Effector memory CD4-positive, alpha-beta T cell (primary cell): ENCODE measurements at places on chromosomes 6 and 20.

- no peak for DNase-seq
- H3K27me3 ChIP-seq: no peaks in the 10 kb centered on the region
- no peak overlapping the region for H3K27ac ChIP-seq
Observed at GRCh38 chr6:44234101-44235025, 11.0 kb downstream of the SLC29A1 start.

- H3K4me3 ChIP-seq: no peak overlapping the region
- no peaks in the 10 kb centered on the region for H3K27me3 ChIP-seq
- peaks cover 15% of the 10 kb centered on the region for H3K36me3 ChIP-seq
- H3K4me1 ChIP-seq: peaks cover 14% of the 10 kb centered on the region
- no peak overlapping the region for H3K27ac ChIP-seq
Observed at GRCh38 chr20:32191422-32191821, 16.1 kb downstream of the PLAGL2 start.

- no peaks in the 10 kb centered on the region for H3K36me3 ChIP-seq
- H3K4me3 ChIP-seq: no peak overlapping the region
- no peaks in the 10 kb centered on the region for H3K4me1 ChIP-seq
- H3K27me3 ChIP-seq: no peaks in the 10 kb centered on the region
- no peak overlapping the region for H3K27ac ChIP-seq
- DNase-seq: no peak
Observed at GRCh38 chr6:93318121-93318520, 101.2 kb downstream of the EPHA7 start.

GRCh38 chr20:47428851-47429336 is 72.4 kb upstream of the ZMYND8 start:
- H3K36me3 ChIP-seq: no peaks in the 10 kb centered on the region
- no peak overlapping the region for H3K4me3 ChIP-seq
- H3K27ac ChIP-seq: no peak overlapping the region
- H3K27me3 ChIP-seq: no peaks in the 10 kb centered on the region
- H3K4me1 ChIP-seq: no peaks in the 10 kb centered on the region

GRCh38 chr6:113271437-113271836 is 585.7 kb upstream of the MARCKS start:
- no peaks in the 10 kb centered on the region for H3K36me3 ChIP-seq
- H3K27me3 ChIP-seq: no peaks in the 10 kb centered on the region
- no peak overlapping the region for H3K27ac ChIP-seq

DNA sequence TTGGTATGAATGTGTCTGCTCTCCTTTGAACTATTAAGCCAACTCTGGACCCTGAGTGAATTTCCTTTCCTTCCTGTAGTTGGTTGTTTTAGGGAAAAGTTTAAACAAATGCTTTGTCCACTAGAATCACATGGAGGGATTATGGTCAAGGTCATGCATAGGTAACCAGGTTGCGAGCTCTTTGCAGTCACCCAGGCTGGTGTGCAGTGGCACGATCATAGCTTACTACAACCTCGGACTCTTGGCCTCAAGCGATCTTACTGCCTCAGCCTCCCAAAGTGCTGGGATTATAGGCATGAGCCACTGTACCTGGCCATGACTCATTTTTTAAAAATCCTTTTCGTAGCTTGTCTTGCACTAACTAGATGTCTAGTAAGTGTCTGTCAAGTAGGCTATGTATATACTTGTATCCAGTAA is 88.0 kb upstream of the SOX4 start:
- H3K27ac ChIP-seq: no peak overlapping the region
- H3K36me3 ChIP-seq: no peaks in the 10 kb centered on the region
- no peak for DNase-seq
- no peaks in the 10 kb centered on the region for H3K27me3 ChIP-seq

DNA sequence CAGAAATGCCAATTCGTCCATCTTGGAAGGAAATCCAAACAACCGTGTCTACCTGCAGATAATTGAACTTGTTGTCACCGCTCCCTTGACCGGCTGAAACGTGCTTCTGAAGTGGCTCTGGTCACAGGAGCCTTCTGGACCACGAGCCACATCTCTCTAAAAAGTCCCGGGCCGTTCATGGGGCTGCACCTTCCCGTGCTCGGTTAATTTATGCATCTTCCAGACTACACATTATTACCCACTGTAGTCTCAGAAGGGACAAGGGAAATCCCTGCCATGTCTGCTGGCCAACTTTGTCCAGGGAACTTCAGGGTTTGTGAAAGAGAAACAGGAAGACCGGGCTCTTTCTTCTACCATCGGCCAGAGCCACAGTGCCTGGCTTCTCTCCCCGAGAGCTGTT is 63.4 kb upstream of the MPC1 start:
- no peak overlapping the region for H3K4me3 ChIP-seq
- no peaks in the 10 kb centered on the region for H3K27me3 ChIP-seq
- H3K4me1 ChIP-seq: no peaks in the 10 kb centered on the region
- H3K36me3 ChIP-seq: no peaks in the 10 kb centered on the region
- no peak overlapping the region for H3K27ac ChIP-seq

DNA sequence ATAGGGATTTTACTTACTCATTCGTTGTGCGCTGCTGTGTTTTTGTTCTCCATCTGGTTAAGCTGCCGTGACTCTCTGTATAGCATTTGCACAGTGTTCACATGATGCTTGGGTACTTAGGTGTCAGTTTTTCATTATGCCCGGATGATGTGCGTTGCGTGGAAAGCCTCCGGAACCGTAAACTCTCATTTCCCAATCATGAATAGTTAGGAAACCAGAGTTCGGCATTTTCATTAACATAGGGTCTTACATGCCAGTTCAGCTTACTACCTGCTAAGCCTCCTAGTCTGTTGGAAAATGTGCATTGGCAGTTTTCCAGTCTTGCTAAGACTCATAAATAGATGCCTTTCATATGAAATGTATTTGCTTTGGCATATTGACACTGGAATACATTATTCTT is 483.4 kb upstream of the FLRT3 start:
- no peak overlapping the region for H3K27ac ChIP-seq
- H3K4me1 ChIP-seq: no peaks in the 10 kb centered on the region
- no peaks in the 10 kb centered on the region for H3K36me3 ChIP-seq
- no peak for DNase-seq
- no peaks in the 10 kb centered on the region for H3K27me3 ChIP-seq

GRCh38 chr6:131321589-131321988 is 186.3 kb downstream of the AKAP7 start:
- no peaks in the 10 kb centered on the region for H3K27me3 ChIP-seq
- no peak overlapping the region for H3K27ac ChIP-seq
- no peak for DNase-seq
- no peak overlapping the region for H3K4me3 ChIP-seq
- H3K36me3 ChIP-seq: no peaks in the 10 kb centered on the region
- H3K4me1 ChIP-seq: no peaks in the 10 kb centered on the region

DNA sequence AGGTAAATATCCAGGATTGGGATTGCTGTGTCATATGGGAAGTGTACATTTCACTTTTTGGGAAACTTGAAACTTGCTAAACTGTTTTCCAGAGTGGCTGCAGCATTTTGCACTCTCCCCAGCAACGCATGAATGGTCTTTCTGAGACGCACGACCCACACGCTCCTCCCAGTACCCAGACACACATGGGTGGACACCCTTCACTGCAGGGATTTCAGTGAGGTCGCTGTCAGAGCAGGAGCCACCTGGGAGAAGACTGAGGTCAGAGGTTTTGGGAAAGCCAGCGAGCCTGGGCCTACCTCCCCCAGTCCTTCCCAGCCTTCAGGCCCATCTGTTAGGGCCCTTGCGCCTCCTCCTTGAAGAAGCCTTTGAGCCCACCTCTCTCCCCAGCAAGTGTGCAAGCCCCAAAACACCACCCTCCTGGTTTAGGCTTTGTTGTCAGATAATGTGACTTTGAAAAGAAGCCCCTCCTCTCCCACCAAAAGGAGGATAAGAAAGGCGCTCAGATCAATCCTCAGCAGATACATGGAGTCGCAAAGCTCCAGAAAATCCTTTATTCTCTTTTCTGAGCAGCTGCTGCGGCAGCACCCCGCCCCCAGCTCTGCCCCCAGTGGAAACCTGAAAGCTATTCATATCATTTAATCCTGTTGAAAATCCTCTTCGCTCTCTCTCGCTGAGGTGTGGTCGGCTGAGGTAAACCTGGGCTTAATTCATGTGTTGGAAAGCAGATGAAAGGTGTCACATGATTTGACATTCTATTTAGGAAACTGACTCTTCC is 12.7 kb upstream of the JAG1 start:
- no peaks in the 10 kb centered on the region for H3K4me1 ChIP-seq
- no peak overlapping the region for H3K27ac ChIP-seq
- H3K4me3 ChIP-seq: no peak overlapping the region

- no peak overlapping the region for H3K4me3 ChIP-seq
- no peaks in the 10 kb centered on the region for H3K4me1 ChIP-seq
- H3K27me3 ChIP-seq: no peaks in the 10 kb centered on the region
- DNase-seq: no peak
- H3K36me3 ChIP-seq: no peaks in the 10 kb centered on the region
Observed at GRCh38 chr20:32804817-32805216, 14.9 kb upstream of the MAPRE1 start.

- H3K4me1 ChIP-seq: no peaks in the 10 kb centered on the region
- H3K27me3 ChIP-seq: no peaks in the 10 kb centered on the region
- H3K4me3 ChIP-seq: no peak overlapping the region
- no peaks in the 10 kb centered on the region for H3K36me3 ChIP-seq
- no peak overlapping the region for H3K27ac ChIP-seq
- no peak for DNase-seq
Observed at GRCh38 chr6:150228072-150228733, 85.4 kb downstream of the PPP1R14C start.

DNA sequence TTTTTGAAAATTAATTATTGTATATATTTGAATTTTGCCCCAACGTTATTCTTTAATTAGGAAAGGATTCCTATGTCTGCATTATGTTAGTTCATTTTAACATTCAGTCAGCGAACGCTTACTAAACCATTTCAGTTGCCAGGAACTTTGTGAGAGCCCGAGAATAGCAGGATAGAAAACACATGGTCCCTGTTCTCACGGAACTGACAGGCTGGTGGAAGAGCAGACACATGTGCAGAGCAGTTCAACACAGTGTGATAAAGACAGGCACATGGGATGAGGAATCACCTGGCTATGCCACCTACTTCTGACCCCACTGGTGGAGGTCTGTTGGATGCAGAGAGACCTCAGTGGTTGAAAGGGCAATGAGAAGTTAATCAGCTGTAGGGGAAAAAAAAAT is 367.2 kb downstream of the EPM2A start:
- no peak for DNase-seq
- peaks cover 3% of the 10 kb centered on the region for H3K4me1 ChIP-seq
- no peak overlapping the region for H3K4me3 ChIP-seq
- H3K27ac ChIP-seq: no peak overlapping the region

GRCh38 chr6:20632696-20633095 is 98.4 kb downstream of the CDKAL1 start:
- H3K27ac ChIP-seq: no peak overlapping the region
- H3K4me3 ChIP-seq: no peak overlapping the region
- H3K36me3 ChIP-seq: no peaks in the 10 kb centered on the region
- no peaks in the 10 kb centered on the region for H3K27me3 ChIP-seq
- no peaks in the 10 kb centered on the region for H3K4me1 ChIP-seq

DNA sequence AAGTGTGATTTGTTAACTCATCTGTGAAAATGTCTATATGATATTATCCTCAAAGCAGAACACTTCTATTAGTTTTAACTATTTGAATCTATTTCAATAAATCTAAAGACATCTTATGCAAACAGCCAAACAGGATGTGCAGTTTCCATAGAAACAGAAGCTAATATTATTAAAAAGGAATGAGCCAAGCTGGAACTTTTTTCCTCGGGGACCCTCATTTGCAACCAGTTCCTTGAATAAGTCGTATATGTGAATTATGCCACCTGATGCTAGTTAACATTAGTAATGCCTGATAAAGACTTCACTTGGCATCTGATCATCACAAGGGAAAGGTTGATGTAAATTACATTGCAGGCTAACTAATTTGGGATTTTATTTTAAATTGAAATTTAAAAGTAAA is 216.9 kb upstream of the SMLR1 start:
- H3K36me3 ChIP-seq: no peaks in the 10 kb centered on the region
- H3K27ac ChIP-seq: no peak overlapping the region
- no peaks in the 10 kb centered on the region for H3K27me3 ChIP-seq
- DNase-seq: no peak
- H3K4me3 ChIP-seq: no peak overlapping the region
- no peaks in the 10 kb centered on the region for H3K4me1 ChIP-seq

GRCh38 chr6:22755605-22756004 is 186.2 kb downstream of the HDGFL1 start:
- H3K27me3 ChIP-seq: no peaks in the 10 kb centered on the region
- H3K36me3 ChIP-seq: no peaks in the 10 kb centered on the region
- DNase-seq: no peak
- H3K4me3 ChIP-seq: no peak overlapping the region

- no peaks in the 10 kb centered on the region for H3K27me3 ChIP-seq
- DNase-seq: no peak
- no peaks in the 10 kb centered on the region for H3K36me3 ChIP-seq
- no peak overlapping the region for H3K27ac ChIP-seq
- H3K4me1 ChIP-seq: no peaks in the 10 kb centered on the region
- no peak overlapping the region for H3K4me3 ChIP-seq
Observed at GRCh38 chr6:150211700-150212511, 69.1 kb downstream of the PPP1R14C start.

DNA sequence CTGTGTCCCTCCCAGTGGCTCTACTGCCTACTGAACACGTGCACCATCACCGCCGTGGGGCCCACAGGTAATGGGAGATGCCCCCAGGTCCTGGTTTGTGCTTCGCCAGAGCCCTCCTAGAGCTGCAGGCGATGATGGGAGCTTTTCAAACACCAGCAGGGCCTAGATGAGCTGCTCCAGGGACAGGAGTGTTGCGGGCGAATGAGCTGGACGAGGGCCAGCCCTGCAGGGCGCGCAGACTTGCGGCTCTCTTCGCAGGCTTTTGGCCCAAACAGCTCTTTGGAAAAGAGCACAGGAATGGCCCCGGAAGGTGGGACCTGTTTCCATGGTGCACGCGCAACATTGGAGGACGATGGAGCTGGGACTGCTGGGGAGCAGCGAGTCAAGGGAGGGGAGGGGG is 409.3 kb upstream of the SULF2 start:
- no peak overlapping the region for H3K4me3 ChIP-seq
- no peaks in the 10 kb centered on the region for H3K4me1 ChIP-seq
- no peaks in the 10 kb centered on the region for H3K27me3 ChIP-seq
- no peak for DNase-seq
- no peak overlapping the region for H3K27ac ChIP-seq
- no peaks in the 10 kb centered on the region for H3K36me3 ChIP-seq

- H3K27ac ChIP-seq: no peak overlapping the region
- H3K27me3 ChIP-seq: no peaks in the 10 kb centered on the region
- no peaks in the 10 kb centered on the region for H3K4me1 ChIP-seq
Observed at GRCh38 chr20:20439602-20440190, 71.8 kb downstream of the INSM1 start.
